ENCODE measurements at places on chromosomes 5 and 9.

DNA sequence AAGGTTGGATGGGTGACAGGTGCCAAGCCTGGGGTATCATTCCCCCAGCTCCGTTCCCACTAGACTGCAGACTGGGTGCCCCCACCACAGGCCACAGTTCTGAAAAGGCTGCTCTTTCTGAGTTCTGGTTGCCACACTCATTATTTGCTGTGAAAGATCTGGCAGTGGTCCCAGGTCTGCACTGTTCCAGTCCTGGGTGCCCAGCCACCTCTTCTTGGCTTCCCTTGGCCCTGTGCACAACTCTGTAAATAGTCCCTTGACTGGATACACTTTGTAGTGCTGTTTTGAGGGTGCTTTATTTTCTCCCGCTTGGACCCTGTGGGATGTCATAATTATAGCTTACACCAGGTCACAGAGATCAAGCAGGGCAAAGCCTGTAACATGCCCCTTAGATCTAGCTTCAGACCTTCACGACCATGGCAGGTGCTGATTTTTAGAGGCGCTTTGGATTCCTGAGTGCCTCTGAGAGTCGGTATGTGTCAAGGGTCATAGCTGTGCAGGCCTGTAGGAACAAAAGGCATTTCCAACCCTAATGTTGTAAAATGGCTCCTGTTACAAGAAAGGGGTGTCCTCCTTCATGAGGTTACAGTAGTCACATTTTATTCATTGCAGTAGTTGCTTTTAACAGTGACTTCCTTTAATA, 344.9 kb downstream of the ICE1 start:
- DNase-seq, result no peak

DNA sequence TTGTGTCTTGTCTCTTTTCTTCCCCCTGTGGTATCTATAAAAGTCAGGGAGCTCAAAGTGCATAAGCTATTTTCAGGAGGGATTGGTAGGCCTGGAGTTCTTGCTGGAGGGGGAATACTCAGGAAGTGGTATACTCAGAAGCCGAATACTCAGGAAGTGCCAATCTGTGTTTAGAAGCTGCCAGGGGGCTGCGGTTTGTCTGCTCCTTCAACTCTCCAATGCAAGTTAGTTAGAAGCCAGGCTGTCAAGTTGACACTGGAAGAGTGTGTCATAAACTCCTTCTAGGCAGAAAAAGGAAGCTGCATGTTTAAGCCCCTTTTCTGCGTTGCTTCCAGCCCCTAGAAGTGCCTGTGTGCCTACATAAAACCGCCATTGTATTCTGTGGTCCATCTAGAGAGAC, 366.5 kb downstream of the TAF11L14 start:
- no peak for DNase-seq

GRCh38 chr5:119398727-119399466, 43.1 kb downstream of the TNFAIP8 start:
- DNase-seq, result no peak

GRCh38 chr5:142977363-142978051, 207.3 kb downstream of the ARHGAP26 start:
- DNase-seq, result no peak

DNA sequence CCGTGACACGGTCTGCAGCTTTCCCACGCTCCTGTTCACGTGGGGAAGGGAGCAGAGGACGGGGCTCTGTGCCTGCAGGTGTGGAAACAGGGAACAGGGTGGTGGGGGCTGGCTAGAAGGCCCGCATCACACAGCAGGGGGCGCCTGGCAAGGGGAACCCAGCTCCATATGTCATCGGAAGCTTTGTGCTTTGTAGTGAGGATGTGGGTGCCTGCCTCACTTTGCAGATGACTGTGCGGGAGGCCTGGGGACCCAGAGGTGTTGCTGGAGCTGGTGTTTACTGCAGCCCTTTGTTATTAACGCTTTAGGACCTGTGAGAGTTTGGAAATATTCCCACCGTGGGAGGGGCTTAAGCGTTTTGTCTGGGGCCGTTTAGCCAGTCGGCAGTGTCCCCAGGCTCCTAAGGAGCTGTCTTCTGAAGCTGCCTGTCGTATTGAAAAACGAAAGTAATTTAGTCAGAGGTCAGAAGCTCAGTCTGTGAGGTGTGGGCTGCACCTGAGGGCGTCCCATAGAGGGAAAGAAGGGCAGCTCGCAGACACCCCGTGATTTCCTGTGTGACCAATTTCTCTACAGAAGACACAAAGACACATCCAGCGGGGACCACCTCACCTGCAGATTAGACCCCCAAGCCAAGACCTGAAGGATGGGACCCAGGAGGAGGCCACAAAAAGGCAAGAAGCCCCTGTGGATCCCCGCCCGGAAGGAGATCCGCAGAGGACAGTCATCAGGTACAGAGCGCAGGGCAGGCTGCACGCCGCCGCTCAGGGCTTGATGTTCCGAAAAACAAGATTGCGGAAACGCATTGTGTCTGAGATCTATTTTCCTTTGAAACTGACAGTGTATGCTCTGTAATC, 9.1 kb downstream of the MAN1B1 start:
- no peak for DNase-seq

DNA sequence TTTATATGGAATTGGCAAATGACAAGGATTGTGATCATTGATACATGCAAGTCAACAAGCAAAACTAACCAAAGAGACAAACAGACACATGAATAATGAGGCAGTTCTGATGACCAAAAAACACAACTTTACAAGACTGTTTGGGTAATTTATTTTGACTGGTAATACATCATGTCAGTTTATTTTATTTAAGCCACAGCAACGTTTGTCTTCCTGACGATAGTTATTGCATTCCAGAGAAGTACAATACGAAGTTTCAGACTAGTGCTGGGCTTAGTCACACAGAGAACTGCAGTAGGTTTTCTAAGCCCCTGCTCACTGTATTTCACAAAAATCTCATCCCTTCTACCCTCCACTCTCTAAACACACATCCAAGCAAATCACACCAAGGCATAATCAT, 514.2 kb downstream of the RAB3C start:
- DNase-seq, result no peak

- no peak for DNase-seq
Observed at GRCh38 chr5:141567513-141568117, 51.2 kb downstream of the DIAPH1 start.

DNA sequence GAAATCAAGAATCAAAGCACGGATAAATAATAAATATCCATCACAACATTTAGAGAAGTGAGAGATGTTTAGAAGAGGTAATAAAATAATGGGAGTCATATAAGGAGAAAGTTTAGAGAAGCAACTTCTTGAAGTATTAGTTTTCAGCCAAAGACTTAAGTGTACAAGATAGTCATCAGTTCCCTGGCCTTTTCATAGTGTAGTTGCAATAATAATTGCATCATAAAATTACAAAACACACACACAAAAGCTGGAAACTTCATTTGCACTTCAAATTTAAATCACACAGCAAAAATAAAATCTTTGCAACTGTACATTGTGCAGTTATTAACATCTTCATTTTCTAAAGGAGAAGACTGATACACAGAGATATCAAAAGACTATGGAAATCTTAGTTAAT, 319.1 kb upstream of the RGMB start:
- DNase-seq, result no peak

- no peak for DNase-seq
Observed at GRCh38 chr5:90307322-90307721, 102.2 kb downstream of the CETN3 start.

GRCh38 chr5:54785729-54786591, 199.4 kb downstream of the ESM1 start:
- no peak for DNase-seq

DNA sequence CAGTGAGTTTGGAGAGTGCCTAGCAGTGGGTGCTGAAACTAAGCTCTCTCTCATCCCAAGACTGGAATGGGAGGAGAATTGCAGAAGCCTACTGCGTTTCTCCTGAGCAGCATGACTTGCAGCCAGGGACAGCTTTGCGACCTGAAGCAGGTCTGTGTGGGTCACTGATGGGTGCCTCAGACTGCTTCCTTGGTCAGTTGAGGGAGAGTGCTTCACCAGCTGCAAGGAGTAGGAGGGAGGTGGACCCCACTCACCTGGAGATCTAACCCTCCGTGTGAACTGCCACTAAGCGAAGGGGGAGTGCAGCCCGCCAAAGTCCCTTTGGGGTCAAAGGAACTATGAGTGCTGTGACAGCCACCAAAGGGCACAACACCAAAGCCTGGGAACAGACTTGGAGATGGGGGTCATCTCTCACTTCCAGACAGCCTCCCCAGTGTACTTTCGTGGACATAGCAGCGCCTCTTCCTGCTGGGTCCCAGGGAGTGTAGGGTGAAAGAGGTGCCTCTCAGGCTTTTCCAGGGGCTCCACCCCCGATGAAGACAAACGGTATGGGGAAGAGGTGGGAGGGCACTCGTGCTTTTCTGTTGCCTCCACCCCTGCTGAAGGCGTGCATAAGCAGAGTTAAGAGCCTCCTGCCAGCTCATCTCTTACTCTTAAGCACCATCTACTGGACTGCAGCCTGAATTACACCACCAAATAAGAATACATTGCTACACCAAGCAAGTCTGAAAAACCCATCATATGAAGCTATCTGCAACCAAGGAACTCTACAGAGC, 34.3 kb upstream of the MACIR start:
- peak; percentile 21 for DNase-seq

- DNase-seq, result peak; percentile 65
Observed at GRCh38 chr5:127834094-127834531, 130.9 kb downstream of the CCDC192 start.

DNA sequence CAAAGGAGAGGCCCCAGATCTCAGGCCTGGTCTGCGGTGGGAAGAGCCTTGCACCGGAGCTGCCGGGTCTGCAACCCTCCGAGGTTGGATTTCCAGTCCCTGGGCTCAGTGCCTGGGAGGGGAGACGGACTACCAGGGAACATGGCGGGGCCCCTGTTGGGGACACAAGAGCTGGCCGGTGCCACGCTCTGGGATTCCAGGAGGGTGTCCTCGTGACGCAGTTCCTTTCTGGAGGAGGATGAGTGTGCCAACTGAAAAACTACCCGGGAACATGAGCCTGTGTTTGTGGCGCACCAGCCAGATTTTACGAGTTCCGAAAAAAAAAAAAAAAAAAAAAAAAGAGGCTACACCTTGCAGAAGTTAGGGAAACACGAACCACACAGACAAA, 9.0 kb downstream of the NRARP start:
- no peak for DNase-seq

GRCh38 chr5:146047396-146047795, 58.0 kb downstream of the PLAC8L1 start:
- DNase-seq, result no peak

DNA sequence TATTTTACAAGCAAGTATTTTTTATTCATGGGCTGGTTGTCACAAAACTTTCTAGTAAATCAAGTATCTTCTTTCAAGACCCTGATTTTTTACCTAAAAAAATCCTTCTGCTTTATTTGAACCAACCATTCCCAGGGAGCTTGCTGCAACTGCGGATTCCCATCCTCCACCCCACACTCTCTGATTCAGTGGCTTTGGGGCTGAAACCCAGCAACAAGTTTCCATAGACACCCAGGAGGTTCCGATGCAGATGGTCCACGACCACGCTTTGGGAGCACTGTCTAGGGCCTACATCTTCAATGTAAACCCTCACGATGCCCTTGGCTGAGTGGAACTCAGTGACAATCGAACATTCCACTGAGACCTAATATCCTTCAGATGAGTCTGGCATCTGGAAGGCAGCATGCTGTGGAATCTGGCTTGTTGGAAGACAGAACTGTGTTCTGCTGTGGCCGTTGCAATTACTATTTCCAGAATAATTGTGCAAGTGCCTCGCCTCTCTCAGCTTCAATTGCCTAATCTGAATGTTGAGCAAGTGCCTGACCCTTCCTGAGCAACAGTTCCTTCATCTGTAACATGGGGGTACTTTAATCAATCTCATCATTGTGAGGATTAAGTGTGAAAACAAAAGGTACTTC, 105.1 kb downstream of the INSYN2B start:
- no peak for DNase-seq

DNA sequence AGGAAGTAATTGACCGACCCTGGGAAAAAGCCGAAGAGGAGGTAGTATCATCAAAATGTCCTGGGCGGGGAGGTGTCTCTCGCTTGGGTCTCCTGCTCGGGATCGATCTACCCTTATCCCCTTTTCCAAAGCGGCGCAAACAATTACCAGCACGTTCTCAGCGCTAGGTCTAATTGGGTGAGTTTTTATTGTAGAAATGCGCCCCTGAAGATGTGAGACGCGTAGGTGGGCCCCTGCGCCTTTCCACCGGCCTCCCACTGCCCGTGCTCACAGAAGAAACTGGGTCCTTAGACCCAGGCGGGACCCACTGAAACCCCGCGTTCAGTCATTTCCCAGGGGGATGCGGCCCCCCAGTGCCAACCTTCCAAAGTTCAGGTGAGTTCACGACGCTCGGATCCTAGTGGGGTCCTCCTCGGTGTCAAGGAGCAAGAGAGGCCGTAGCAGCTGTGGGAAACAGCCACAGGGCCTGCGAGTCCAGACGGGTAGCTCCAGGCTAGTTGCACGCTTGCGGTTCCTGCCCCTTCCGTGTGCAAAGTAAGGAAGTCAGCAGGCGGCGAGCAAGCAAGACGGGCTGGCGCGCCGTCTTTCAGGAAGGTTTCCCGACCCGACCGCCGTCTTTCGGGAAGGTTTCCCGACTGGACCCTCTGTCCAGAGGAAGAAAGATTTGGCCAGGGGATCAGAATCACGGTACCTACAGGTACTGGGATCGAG, 1.5 kb downstream of the SMIM32 start:
- DNase-seq, result no peak

DNA sequence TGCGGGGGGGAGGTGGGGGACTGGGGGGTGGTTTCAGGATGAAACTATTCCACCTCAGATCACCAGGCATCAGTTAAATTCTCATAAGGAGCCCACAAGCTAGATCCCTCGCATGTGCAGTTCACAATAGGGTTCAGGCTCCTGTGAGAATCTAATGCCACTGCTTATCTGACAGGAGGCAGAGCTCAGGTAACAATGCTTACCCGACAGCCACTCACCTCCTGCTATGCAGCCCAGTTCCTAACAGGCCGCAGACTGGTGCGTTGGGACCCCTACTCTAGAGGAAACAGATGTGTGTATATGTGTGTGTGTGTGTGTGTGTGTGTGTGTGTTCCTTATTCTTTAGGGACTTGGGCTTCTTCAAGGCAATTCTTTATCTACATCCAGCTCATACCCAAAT, 352.3 kb upstream of the CCNH start:
- no peak for DNase-seq

DNA sequence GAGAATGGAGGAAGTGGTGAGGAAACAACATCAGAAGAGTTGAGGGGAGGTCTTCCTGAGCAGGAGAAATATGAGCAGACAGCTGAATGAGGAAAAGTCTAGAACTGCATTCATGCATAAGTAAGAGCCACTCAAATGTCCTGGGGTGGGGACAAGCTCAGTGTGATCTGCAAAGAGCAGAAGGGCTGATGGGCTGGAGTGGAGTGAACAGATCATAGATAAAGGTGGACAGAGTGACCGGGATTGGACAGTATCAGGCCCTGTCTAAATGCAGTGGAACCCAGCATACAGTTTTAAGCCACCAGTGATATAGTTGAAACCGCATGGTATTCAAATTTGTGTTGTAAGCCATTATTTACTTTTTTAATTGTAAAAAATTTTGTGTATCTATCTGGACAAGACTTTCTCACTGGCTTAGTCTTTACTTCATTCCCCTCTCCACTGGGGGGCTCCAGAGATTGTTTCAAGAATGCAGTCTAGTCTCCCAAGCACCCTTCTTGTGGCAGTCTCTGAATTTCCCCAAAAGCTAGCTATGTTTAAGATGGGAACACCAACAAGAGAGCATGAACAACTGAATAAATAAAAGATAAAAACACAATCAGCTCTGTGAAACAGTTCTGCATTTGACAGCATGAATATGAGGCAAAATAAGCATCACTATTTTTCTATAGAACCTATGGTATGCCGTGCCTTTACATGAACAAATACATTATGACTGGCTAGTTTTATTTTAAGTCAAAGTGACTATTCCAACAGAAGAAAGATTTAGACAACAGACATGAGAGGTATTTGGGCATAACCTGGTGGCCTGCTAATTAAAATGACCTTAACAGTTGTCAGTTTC, 10.7 kb upstream of the STK32A start:
- DNase-seq, result peak; percentile 23
